Hindlimb muscle (tissue), 1 donor: ENCODE measurements at places on chromosomes 16 and 17.

- no peak for DNase-seq
These were observed at the start of gene TAC4 for GRCh38 chr17:49848019-49848473. TAC4 (minus strand) TSS chr17:49848069; CDS start chr17:49848017, 52 bp downstream.

DNA sequence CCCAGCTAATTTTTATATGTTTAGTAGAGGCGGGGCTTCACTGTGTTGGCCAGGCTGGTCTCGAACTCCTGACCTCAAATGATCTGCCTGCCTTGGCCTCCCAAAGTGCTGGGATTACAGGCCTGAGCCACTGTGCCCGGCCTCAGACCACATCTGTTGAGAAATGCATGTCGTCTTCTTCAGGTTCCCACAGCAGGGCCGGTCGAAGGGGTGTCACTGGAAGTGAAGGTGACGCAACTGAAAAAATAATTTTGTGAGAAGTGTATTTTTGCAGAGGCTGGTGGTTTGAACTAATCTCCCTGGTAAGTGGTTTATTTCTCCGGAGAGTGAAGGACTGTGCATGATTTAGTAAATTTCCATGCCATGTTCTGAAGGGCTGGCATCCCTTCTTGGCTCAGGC is 33.4 kb upstream of the IL34 start:
- no peak for DNase-seq

DNA sequence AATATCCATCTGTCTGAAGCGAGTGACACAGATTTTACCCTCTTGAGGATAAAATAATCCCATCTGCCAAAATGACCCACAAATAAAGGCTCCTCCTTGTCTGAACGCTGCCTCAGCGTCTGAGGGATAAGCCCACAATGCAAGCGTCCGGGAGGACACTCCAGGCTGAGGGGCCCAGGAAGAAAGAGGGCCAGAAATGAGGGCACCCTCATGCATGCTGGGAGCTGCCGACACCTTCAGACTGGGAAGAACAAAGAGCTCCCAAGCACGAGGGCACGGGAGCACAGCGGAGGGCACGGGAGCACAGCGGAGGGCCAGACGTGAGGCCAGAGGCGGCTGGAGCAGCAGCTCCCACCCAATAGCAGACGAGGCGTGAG is 126.9 kb downstream of the ZNF778 start:
- DNase-seq: no peak

- no peak for DNase-seq
These were observed 135.4 kb upstream of the AXIN2 start for GRCh38 chr17:65696739-65697394.

- DNase-seq: no peak
These were observed 15.6 kb upstream of the TRIM25 start for GRCh38 chr17:56929362-56929969.

DNA sequence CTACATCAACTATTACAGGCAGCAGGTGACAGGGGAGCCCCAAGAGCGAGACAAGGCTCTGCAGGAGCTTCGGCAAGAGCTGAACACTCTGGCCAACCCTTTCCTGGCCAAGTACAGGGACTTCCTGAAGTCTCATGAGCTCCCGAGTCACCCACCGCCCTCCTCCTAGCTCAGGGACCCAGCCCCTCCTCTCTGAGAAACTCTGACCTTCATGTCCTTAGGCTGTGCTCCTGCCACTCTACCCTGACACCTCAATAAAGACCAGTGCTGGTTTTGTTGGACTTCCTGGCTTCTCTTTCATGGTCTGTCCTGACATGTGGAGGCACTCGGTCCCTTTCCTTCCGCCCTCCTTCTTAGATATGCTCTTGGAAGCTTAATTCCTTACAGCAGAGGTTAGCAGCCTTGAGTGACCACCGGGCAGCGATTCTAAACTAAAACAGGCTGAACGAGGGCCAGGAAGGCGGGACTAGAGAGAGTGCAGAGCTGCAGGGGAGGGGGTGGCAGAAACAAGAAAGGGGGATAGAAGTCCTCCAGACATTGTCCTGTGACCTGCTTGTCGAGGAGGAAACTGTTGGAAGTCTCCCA is 915 bp downstream of the AHSP start:
- no peak for DNase-seq
